NCI-H345 (cell line): ENCODE measurements at places on chromosomes 5 and 9.

GRCh38 chr9:137312852-137313325, 10.8 kb upstream of the NRARP start:
- DNase-seq: no peak

DNA sequence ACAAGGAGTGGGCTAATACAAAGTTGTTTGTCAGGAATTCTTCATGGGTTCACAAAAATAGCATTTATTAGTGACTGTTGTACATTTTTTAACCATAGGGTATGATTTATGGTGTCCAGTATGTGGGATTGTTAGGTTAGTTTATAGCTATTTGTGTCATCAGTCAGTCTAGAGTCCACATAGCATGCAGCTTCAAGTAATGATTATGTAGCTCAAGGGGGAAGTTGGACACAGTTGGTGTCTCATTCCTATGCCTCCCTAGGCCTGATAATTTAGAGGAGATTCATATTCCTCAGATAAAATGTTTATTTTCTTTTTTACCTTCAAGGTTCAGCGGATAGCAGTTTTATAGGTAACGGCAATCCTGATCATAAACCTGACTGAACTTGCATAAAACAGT, 153.8 kb downstream of the OXCT1 start:
- DNase-seq: no peak

GRCh38 chr9:120393386-120394057, 186.4 kb downstream of the CDK5RAP2 start:
- no peak for DNase-seq

DNA sequence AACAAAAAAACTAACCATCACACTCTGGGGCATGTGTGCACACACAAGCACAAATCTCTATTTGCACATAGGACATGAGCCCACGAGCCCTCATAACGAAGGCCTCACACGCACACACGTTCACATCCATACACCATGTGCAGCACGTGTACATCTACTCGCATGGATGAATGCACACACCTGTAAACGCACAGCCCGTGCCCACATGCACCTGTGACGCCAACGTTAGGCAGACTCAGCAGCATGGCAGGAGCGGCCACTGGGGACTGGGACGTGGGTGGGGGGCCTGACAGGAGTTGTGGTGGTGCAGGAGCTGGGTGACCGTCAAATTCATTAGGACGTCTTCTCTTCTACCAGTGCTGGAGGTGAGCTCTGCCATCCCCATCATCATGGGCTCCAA, 3.2 kb downstream of the SLC34A1 start:
- no peak for DNase-seq

DNA sequence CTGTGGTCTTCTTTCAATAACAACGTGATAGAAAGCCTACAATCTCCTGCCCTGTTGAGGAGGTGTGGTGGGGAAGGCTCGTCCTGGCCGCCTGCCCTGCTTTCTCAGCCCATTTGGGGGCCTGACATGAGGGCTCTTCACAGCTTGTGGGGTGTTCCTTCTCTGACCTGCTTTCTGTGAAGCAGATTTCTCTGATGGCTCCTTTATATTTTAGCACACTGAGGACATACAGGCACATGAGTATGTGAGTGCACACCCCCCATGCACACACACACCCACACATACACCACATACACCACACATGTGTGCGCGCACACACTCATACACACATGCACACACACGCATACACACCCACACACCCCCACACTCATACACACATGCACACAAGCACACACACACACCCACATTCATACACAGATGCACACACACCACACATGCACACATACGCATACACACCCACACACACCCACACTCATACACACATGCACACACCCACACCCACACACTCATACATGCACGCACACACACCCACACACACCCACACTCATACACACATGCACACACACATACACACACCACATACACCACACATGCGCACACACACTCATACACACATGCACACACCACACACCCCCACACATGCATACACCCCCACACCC, 117.5 kb downstream of the COL5A1 start:
- DNase-seq: no peak

GRCh38 chr5:21646469-21646868, 1206.7 kb downstream of the CDH12 start:
- DNase-seq: no peak

GRCh38 chr5:59558501-59558900, 335.0 kb downstream of the PDE4D start:
- DNase-seq: no peak

- DNase-seq: no peak
Measured at GRCh38 chr5:33891446-33891787, 373 bp downstream of the ADAMTS12 start.

GRCh38 chr5:57119031-57119430, 54.8 kb upstream of the GPBP1 start:
- DNase-seq: no peak

DNA sequence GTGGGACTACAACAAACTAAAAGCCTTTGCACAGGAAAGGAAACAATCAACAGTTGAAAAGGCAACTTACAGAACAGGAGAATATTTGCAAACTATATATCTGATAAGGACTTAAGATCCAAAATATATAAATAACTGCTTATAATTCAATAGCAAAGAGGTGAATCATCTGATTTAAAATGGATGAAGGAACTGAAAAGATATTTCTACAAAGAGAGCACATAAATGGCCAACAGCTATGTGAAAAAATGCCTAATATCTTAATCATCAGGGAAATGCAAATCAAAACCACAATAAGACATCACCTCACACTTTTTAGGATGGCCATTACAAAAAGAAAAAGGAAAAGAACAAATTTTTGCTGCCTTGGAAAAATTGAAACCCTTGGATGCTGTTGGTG, 100.4 kb downstream of the LURAP1L start:
- no peak for DNase-seq

- no peak for DNase-seq
Measured at GRCh38 chr5:127580731-127581130, 63.3 kb downstream of the PRRC1 start.

DNA sequence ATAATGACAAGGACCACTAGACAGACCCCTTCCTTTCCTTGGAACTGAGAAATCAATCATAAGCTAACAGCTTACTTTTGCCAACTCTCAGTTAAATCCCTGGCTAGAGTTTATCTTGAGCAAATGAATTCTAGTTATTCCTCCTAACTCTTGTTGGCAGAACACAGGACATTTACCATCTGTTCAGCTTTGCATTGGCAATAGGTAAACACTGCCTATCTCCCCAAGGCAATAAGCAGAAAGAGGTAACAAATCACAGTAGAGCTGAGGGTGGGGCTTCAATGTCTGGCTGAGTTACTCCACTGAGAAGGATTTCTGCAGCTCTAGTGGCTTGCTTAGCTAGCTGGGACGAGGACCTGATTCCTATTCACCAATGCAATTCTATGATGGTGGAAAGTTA, 503.3 kb upstream of the GRIA1 start:
- DNase-seq: no peak

DNA sequence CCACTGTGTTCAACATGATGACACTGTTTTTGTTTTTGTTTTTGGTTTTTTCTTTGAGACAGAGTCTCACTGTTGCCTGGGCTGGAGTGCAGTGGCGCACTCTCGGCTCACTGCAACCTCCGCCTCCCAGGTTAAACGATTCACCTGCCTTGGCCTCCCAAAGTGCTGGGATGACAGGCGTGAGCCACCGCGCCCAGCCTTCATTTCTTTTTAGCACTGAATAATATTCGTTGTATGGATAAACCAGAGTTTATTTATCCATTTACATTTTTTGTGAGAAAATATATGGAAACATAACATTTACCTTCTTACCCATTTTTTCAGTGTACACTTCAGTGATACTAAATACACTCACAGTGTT, 4.2 kb downstream of the CARD19 start:
- no peak for DNase-seq

- DNase-seq: no peak
Measured at GRCh38 chr9:19117039-19117716, 10.1 kb downstream of the PLIN2 start.

DNA sequence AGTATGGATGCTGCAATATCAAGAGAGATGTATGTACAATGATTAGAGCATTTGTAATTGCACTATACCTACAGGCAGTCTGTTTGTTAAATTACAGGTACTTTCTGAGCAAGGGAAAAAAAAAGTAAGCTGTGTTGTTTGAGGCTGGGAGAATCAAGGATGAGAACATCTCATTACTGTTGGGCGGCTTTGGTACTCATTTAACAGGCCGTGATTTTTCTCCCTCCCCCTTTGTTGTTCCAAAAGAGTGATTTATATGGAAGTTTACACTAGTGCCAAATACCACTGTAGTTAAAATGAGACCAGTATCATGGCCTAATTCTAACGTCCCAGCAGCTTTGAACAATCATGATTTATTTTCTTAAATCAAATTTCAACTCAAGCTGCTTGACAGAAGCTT, 71.2 kb upstream of the GNA14 start:
- DNase-seq: no peak

GRCh38 chr9:123417289-123418051, 61.5 kb downstream of the CRB2 start:
- no peak for DNase-seq

DNA sequence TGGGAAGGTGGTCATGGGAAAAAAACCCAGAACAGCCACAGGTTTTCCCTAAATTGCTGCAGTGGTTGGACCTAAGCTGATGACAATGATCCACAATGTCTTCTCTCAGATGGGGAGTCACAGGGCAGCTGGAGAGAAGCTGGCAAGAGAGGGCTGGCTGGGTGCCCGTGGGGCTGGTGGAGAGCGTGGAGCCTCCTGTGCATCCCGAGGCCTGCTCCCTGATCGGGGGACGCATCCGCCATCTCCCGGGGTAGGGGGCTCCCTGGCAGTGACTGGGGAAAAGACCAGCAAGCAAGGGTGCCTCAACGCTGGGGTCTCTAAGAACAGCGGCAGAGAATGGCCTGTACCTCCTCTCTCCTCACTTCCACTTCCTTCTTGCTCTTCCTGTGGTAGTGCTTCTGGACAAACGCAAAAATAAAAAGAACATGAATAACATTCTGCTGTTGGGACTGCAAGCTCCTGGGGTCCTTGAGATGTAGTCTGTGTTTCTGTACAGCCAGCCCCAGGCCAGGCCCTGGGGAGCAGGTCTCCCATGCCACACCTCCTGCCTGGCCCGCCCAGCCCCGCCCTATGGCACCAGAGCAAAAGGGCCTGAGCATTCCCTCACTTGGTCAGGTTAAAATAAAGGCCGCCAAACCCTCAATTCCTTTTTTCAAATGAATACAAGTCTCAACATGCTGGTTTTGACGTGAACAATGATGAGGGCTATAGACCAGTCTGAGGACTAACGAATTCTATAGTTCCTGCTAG, 7.0 kb upstream of the MRNIP start:
- DNase-seq: no peak

DNA sequence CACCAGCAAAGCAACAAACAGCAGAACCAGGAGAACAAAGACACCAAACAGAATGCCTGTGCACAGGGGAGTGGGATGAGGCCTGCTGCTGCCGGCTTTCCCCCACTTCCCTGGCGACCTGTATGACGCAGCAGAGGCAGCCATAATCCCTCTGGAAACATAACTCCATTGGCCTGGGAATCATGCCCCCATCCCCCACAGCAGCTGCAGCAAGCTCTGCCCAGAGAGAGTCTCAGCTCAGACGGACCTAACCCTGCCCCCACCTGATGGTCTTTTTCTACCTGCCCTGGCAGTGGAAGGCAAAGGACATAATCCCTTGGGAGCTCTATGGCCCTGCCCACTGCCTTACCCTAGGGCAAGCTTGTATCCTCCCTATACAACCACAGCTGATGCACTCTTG, 81.8 kb upstream of the FANCC start:
- peak; percentile 27 for DNase-seq

DNA sequence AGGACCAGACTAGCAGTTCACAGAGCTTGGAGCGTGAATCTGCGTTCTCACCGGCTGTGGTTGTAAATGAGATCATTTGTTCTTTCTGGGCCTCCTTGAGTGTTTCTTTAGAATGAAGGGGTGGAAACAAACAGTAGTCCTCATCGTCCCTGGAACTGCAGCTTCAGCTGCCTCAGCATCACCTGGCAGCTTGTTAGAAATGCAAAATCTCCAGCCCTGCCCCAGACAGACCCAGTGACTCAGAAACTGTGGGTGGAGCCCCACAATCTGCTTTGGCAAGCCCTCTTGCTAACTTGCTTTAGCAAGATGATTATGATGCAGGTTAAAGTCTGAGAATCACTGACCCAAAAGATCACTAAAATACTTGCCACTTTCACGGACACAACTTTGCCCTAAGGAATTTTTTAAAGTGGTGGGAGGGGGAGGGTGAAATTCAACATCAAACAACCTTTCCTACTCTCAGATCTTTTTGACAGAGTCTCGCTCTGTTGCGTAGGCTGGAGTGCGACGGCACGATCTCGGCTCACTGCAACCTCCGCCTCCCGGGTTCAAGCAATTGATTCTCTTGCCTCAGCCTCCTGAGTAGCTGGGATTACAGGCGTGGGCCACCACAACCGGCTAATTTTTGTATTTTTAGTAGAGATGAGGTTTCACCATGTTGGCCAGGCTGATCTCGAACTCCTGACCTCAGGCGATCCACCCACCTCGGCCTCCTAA, 86.0 kb downstream of the BRINP1 start:
- DNase-seq: no peak

GRCh38 chr5:66247176-66247960, 103.3 kb downstream of the SREK1 start:
- no peak for DNase-seq

DNA sequence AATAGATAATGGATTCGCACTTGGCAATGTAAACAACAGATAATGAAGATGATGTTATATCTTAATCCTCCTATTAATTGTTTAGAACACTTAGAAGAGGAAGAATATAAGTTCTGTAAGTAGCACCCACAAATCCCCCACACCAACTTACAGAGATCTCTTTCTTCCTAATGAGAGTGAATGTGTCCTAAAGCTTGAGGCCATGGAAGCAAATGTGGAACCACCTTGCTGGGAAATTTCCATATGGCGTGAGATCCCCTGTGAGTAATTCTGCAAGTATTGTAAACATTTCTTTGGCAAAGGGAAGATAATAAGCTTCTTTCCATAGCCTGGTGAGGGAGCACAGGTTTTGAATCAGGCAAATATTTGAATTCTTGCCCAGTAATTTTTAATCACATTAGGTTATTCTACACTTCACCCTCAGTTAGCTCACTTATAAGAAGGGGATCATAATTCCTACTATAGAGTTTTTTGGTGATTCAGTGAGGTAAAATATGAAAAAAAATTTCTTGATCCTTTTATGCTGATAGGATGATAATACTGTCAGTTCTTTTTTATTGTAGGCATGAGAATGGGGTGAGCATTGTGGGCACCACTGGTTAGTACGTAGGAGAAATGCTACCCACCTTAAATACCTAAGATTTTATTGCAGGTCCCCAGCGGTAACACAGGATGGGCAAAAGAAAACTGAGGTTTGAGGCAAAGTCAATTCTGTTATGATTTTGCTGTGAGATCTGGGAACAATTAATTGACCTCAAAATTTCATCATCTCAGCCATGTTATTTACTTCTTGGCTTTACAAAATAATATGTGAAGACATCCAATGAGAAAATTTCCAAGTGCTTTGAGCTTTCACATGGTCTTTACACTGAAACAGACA, 574.8 kb downstream of the PSAT1 start:
- DNase-seq: no peak

GRCh38 chr9:17742067-17742466, 163.2 kb downstream of the SH3GL2 start:
- no peak for DNase-seq
